ENCODE measurements at places on chromosomes 4 and X.

- DNase-seq = peak; percentile 74
These were observed 727.4 kb downstream of the FAM133A start for GRCh38 chrX:94401426-94401825.

DNA sequence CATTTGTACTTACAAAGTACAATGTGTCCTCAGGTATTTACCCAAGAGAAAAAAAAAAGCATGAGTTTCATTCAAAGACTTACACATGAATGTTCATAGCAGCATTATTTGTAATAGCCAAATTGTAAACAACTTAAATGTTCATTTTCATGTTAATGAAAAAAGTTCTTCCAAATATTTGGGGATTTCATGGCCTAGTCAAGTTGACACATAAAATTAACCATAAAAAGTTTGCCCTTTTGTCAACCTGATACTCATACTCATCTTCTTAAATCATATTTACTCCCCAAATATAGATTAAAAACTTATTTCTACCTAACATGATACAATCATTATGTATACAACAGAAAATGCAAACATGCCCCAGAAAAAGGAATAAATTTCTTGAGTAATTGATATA lies 112.5 kb upstream of the EMCN start:
- DNase-seq = no peak

- DNase-seq = peak; percentile 46
These were observed at the start of gene GABRQ for GRCh38 chrX:152637649-152638442. GABRQ (plus strand) TSS chrX:152637895; CDS start chrX:152638203, 308 bp downstream.

- DNase-seq = no peak
These were observed 644.1 kb upstream of the TENM3 start for GRCh38 chr4:181599134-181599533.

GRCh38 chr4:87097075-87097474 lies 123.3 kb downstream of the KLHL8 start:
- no peak for DNase-seq

- no peak for DNase-seq
These were observed 289.2 kb downstream of the FBXW7 start for GRCh38 chr4:152246659-152247058.

DNA sequence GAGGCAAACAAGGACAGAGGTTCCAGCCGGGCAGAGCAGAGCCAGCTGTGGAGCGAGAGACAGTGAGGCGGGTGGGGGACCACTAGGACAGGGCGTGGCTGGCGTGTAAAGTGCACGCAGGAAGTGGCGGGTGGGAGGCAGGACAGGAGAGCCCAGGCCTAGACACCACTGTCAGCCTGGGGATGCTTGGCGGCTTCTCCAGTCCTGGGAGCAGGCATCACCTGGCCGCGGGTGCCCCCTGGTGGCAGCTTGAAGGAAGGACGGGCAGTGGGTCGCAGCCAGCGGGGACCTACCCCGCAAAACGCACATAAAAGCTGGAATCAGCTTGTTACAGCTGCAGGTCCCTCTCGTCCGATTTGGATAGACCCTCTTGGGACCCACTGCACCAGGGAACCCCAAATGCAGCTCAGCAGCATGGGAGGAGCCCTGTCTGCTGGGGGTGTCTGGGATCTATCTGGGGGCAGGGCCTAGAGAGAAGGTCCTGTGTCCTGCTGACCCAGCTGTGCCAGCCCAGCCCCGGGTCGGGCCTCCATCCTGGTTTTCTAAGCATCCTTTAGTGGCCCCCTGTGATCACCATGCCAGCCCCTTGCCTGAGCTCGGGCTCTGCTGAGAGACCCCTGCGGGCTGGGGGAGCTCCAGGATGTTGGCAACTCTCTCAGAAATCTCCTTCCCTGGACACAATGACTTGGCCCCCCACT lies 57.7 kb downstream of the WFS1 start:
- peak; percentile 71 for DNase-seq

DNA sequence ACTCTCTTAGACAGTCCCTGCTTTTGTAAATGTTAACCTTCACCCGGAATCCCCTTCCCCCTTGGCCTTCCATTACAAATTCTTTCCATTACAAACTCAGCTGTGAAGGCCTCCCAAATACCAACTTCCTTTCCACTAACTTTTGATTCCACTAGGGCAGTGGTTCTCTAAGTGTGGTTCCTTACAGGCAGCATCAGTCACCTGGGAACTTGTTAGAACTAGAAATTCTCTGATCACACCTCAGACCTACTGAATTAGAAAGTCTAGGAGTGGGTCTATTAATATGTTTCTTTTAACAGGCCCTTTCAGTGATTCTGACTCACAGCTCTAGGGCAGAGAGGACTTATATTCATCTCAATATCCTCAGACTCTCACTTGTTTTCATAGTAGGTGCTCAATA lies 19.0 kb upstream of the MRPL1 start:
- no peak for DNase-seq

- DNase-seq = no peak
These were observed 3.1 kb downstream of the ZNF827 start for GRCh38 chr4:145935253-145936141.

DNA sequence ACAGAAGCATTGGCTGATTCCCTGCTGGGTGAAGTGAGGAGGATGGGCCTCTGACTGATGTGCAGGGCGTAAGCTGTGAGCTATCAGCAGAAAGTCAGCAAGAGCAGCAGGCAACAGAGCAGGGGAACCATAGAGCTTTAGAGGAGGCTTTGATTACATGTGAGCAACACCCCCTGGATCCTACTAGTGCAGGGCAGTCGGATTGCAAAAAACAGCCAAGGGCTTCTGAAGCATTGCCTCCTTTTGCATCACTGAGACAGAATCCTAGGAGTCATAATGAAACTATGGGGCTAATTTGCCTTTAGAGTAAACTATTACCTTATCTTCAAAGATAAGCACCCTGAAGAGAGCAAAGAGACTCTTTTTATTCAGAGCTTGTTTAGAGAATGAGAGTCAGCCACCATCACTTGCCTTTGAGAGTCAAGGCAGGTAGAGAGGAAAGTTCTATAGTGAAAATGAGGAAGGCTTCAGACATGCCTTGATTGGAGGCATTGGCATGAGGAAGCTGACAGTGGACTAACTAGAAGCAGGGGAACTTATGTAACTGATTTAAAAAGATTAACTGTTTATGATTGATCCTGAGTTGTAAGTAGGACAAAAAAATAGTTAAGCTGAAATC lies 420.3 kb downstream of the PDHA2 start:
- DNase-seq = no peak

GRCh38 chr4:124179506-124180186 lies 532.9 kb downstream of the ANKRD50 start:
- no peak for DNase-seq

DNA sequence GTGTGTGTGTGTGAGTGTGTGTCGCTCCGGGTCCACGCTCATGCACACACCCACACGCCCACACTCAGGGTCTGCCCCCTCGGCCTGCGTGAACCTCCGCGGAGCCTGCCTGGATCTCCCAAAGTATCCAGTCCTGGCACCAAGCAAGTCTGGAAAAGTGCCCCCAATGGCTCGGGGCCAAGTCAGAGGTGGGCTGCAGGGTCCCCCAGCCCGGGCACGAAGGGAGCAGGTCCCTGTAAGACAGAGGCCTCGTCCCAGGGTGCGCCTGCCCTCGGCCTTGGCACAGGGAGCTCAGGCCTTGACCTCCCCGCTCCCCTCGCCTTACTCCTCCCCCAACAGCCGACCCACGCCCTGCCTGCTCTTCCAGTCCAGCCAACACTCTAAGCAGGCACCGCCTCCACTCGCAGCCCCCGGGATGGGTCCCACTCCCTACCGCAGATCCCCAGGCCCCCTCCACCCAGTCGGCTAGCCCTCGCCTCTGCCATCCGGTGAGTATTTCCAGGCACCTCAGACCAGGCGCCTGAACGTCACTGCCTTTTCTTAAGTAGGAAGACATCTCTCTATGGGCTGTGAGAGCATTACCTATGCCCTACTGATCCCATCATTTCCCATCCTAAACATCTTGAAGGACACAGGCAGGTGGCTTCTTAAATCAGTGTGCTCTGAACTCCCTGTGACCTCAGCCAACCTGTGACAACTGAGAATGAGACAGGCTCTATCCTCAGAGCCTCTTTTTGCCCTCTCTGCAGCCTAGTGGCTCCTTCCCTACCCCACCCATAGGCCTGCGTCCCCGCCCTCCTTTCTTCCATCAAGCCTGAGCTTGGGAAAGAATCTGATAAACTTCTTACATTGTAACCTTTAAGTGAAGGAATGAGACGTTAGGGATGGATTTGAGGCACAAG lies 704 bp downstream of the FAM114A1 start:
- DNase-seq = no peak

- DNase-seq = no peak
These were observed 243.2 kb downstream of the SPOCK3 start for GRCh38 chr4:166991006-166991561.

- no peak for DNase-seq
These were observed 31.7 kb downstream of the PSAPL1 start for GRCh38 chr4:7403001-7403400.

GRCh38 chrX:1105671-1106419 lies 106.6 kb downstream of the CRLF2 start:
- peak; percentile 13 for DNase-seq

GRCh38 chrX:83771664-83772063 lies 89.3 kb upstream of the CYLC1 start:
- no peak for DNase-seq

DNA sequence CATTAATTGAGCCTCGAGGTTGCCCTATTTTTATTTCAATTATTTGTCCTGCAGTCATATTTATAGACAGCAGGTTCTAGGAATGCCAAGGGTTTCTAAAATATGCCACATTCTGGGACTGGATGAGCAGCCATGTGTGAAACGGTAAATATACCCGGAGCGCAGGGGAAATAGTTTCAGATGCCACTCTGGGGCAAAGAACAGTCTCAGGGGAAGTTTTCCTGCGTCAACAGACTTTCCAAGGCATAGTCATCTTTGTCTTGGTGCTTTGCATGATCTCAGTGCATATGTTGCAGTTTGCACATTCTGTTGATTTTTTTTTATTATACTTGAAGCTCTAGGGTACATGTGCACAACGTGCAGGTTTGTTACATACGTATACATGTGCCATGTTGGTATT lies 71.0 kb downstream of the GPAT3 start:
- DNase-seq = no peak

DNA sequence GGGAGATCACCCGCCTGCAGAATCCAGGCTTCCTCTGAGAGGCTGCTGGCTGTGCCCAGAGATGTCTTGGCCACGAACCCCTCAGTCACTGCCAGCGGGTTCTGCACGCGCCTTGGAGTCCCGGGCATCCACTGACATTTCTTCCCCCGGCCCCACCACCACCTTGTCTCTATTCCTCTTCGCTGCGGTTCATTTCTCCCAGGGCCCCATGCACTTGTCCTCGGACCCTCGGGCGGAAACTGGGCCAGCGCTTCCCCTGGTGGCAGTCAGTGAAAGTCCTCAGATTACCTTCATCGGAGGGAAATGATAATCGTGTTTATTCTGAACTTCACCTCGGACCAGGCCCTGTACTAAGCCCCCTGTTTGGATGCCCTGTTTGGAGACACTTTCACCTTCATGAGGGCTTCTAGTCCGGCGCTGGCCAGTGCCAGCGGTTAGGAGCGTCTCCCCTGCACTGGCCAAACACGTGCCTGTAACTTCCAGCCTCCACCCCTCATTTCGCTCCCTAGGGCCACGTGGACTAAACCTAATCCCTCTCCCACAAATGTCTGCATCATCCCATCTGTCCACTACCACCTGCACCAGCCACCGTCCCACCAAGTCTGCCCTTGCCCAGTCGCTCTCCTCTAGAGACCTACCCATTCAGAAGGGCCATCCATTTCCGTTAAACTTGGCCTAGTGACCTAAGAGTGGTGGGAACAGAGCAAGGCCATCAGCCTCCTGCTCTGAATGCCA lies 82.0 kb downstream of the DCTD start:
- no peak for DNase-seq

DNA sequence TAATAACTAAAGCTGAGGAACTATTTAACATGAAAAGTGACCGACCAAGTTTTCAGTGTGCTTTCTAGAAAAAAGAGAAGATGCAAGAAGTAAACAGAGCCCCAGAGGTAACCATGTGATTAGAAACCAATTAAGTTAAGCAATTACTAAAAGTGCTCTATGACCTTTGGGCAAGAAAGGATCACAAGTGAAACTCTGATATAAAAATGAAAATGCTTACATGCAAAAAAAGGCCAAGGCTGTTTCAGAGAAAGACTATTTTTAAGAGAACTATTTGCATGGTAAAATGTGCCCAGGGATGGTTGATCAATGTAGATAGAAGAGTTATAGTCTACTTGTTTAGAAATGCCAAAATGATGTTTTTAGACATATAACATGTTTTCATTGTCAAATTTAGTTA lies 22.0 kb downstream of the KLHL15 start:
- DNase-seq = no peak

DNA sequence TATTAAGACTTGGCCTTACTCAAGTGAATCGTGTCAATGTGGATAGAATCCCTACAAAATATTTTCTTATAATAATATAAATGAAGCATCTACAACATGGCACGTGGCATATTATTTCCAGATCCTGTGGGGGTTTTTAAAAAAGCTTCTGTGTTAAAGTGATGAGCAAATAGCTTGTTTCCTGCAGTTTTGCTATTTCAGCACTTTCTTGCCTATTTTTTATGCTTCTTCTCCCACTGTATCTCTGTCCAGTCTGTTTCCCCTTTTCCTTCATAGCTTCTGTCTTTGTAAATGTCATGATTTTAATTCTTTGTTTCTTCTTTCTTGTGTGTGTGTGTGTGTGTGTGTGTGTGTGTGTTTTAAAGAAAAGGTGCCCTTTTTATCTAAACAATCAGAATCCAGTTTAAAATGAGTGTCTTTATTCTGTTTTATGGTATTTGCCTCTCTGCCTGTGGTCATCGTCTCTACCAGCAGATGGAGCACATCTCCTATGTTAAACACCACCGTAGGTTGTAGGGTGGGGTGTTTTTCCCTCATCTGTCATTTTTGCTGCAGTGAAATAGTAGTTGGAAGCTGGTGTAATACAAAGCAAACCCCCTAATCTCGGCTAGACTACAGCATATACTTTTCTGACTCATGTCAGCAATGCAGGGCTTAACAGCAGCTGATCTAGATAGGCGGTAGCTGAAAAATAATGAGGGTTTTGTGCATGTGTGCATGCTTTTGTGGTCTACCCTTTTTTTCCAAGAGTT lies 33.1 kb downstream of the FTHL17 start:
- peak; percentile 9 for DNase-seq

DNA sequence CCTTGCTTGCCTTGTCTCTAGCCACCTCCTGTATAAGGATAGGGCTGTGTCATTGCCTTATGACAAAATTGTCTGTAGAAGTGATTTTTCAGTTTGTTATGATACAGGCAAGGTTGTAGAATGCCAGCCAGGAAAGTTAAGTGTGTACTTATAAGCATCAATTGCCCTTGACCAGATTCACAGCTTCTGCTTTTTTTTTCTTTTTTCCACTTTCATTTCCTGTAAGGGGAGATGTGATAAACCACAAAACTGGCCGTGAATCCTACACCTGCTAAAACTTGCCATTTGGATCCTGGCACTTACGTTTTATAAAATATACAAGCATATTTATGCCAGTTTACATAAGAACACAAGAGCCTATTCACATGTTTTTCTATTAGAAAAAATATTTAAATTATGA lies 35.0 kb upstream of the BMPR1B start:
- no peak for DNase-seq

- DNase-seq = no peak
These were observed 23.8 kb downstream of the SHROOM3 start for GRCh38 chr4:76458825-76459224.

- peak; percentile 72 for DNase-seq
These were observed at the start of gene MID1 for GRCh38 chrX:10620121-10620699. MID1 (minus strand) TSS chrX:10620585; CDS start chrX:10567547, 53,038 bp downstream.

Data from T47D (cell line).